ENCODE measurements at places on chromosomes 4 and X.

DNA sequence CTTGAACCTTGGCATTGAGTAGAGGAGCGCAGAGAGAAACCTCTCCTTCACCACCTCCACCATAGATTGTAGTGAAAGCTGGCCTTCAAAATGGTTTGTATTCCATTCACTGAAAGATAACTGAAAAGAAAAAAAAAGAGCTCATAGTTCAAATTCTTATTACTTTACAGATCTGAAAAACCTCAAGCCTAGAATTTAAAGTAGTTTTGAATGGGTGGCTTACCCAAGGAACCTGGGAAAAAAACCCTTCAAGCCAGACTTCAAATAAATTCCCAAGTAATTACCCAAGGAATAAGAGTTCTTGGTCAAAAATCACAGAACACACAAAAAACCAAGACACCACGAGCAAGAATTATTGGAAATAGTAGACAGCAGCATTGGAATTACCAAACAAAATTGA lies 83.6 kb upstream of the TMEM33 start:
- no peak for DNase-seq

DNA sequence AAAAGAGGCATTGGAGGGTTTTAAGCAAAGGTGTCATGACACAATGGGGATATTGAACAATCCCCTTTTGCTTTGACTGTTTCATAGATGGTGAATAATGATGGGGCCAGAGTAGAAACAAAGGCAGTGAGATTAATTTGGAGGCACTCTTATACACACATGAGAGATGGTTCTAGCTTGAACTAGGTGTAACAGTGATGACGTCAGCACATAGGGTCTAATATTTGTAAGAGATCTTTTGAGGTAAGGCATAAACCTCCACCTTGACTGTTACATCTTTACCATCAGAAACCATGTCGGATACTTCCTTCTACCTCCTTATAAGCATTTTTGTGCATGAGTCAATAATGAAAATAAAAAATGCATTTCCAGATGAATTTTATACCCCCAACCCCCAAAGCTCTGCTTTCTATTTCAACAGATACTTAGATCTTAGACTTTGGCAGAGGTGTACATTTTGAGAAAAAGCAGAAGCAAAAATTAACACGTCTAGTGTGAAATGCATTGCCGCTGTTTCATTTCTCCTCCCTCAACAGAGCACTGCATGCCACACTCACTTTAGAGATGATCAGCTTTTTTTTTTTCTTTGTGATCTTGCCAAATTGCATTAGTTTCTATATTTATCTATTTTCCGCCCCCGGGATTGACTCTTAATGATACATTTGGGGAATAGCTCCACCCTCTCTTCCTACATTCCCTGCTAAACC lies 87.2 kb downstream of the HS3ST1 start:
- DNase-seq, result no peak

GRCh38 chr4:186701273-186701672 lies 22.4 kb downstream of the FAT1 start:
- no peak for DNase-seq

GRCh38 chr4:184343502-184344177 lies 126.0 kb upstream of the ENPP6 start:
- DNase-seq, result peak; percentile 68

DNA sequence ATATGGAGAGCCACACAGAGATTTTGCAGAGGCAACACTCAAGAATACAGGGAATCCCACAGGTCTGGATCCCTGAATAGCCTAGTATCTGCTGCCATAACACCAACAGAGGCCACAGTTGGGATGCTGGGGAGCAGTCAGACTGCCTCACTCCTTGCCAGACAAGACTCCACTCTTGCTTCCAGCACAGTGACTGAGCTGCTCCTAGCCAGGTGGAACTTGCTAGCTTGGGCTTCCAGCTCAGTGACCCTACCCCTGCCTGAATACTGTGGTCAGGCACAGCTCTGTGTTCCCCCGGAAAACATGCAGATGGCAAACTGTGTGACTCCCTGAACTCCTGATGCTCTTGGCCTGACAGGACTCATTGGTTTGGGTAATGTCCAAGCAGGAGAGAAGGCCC lies 251.8 kb downstream of the KCTD8 start:
- no peak for DNase-seq

- no peak for DNase-seq
Measured at GRCh38 chrX:13721819-13722519, 12.5 kb downstream of the TRAPPC2 start.

DNA sequence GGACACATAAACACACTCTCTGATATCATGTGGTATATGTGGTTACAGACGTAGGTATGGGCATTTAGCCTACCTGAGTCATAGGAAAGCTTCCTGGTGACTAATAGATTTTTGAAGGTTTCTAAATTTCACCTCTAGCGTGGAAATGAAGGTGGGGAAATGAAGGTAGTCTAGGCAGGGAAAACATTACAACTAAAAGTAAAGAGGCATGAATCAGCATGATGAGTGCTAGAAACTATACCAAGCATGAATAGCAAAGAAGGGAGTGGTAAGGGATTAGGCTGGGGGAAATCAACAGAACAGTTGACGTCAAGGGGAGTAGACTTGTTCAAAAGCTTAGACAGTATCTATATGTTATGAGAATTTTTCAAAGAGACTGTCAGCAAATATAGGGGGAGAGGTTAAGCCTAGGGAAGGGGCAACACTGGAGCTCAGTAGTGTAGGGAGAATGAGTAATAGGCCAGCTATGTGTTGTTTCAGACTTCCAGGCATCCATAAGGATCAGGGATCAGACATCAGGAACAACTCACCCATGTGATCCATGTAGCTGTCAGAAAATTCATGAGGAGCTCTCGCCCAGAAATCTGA lies 279.3 kb upstream of the DIPK2B start:
- DNase-seq, result no peak

- DNase-seq, result no peak
Measured at GRCh38 chr4:146032234-146032860, 93.7 kb upstream of the ZNF827 start.

DNA sequence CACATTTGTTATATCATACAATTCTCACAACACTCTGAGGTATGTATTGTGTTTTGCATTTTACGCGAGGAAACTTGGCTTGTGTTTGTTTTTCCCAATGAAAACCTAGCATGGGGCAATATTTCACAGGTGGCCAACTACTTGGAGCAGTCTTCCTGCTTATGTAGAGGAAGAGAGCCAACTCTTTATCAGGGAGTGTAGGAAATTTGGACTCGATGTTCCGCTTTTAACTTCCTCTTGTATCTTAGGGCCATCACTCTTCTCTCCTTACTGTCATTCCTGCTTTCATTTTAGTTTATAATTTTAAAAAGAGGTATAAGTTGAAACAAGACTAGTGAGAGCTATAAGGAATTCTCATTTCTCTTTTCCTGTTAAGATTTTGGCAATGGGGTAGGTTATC lies 107.7 kb upstream of the RPS6KA3 start:
- no peak for DNase-seq

- DNase-seq, result no peak
Measured at GRCh38 chr4:186067757-186068385, 1.1 kb upstream of the TLR3 start.

GRCh38 chr4:111991163-111991562 lies 154.1 kb upstream of the FAM241A start:
- no peak for DNase-seq

DNA sequence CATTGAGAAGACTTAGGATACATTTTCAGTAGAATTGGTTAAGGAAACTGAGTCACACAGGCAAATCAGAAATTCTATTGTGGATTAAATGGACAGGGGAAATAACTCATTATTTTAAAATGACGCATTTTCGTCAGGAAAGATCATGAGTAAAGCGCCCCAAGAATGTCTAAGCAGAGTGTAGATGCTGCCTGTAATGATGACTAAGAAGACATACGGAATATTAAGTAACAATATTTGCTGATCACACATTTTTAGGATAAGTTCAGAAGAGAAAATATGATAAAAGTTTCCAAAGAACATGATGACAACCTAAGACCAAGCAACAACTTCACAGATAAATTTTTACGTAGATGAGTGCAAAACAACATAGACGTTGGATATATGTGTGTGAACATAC lies 596.3 kb upstream of the TENM3 start:
- DNase-seq, result no peak

DNA sequence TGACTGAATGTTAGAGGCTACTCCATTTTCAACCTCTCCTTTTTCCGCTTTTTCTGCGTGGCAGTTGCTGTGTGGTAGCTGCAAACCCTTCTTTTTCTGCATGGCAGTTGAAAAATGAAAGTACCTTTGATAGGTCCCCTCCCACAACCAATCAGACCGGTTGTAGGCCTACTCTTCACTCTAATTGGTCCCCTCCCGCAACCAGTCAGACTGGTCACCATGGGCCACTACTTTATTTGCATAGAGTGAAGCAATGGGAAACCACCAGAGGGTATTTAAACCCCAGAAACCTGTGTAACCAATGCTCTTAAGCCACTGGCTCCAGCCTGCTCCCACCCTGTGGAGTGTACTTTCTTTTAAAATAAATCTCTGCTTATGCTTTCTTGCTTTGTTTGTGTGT lies 877.8 kb downstream of the FAM133A start:
- DNase-seq, result no peak

DNA sequence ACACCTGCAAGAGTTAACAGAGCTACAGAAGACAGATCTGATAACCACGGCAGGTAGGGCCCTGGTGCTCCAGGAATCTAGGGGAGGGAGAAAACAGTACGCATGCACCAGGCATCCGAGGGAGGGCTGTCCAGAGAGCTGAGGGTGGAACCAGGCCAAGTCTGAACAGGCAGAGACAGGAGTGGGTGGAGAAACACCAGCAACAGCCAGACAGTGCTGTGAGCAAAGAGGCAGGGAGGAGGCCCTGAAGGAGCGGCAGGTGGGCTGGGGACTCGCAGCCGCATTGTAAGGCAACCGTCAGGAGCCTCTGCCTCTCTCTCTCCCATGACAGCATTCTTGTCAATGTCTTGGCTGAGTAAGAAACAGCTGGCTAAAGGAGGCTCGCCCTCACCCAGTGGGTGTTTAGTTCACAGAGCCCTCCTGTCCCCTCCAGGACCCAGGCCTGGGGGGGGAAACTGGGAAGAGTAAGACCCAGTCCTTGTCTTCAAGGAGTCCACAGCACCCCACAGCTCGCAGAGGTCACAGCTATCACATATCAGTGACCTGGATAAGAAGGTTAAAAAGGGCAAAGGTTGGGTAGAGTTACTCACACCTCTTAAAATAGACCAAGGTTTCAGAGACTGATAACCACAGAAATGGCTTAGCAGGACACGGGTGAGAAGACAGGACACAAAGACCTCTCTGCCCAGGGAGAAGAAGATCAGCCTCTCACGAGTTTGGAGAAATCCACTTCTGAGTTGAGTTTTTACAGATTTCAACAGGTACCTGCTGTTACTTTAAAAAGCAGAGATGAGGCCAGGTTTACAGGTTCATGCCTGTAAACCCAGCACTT lies 10.5 kb downstream of the ACSL1 start:
- DNase-seq, result no peak

DNA sequence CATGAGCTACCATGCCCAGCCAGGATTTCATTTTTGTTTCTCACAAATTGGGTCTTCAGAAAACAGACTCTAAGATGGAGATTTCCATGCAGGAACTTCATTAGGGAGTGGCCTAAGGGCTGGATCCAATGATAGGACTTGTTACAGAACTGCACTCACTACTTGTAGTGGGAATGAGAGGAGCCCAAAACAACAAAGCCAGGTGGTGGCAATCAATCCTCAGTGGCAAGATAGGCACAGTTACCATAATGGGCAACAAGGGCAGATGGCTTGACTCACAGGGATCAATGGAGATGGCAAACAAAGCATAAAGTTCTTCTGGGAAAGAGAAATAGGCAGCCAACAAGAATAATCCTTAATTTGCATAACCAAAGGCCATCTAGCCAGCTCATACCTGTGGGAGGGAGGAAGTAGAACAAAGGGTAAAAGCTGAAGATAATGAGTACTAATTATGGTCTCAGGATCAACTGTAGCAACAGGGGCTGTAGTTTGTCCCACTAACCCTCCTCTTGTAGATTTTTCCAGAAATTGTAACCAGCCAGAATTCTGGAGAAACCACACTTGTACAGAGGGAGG lies 72.8 kb upstream of the MAPK10 start:
- DNase-seq, result no peak

- DNase-seq, result no peak
Measured at GRCh38 chr4:22410645-22411247, 105.1 kb downstream of the ADGRA3 start.

Data from cerebellar nuclear complex (tissue), 1 donor.